RPMI7951 (cell line): ENCODE measurements at places on chromosomes 3 and 15. TPM values are rescaled to one million over a fixed set of nuclear protein-coding genes. Genes with fewer than 3 reads are reported as not detected.

Gene CAMKV
- not detected in 2 replicates for total RNA-seq

Gene MGLL
- 42.0 and 48.4 TPM in 2 replicates for total RNA-seq

Gene RLBP1
- not detected in 2 replicates for total RNA-seq

Gene GOLGA8G
- not detected in 2 replicates for total RNA-seq

Gene FOXB1
- not detected in 2 replicates for total RNA-seq

Gene CSTA
- total RNA-seq: 0.72 and 0.78 TPM in 2 replicates

Gene ADCY5
- 0.10 TPM in 1 of 2 replicates, not detected in the other for total RNA-seq

Gene SH3GL3
- 0.24 TPM in 1 of 2 replicates, not detected in the other for total RNA-seq

Gene DISP2
- 0.24 and 0.59 TPM in 2 replicates for total RNA-seq

Gene PLA2G4D
- not detected in 2 replicates for total RNA-seq

Gene CCDC54
- not detected in 2 replicates for total RNA-seq

Gene AADACL2
- not detected in 2 replicates for total RNA-seq

Gene ZBED2
- not detected in 2 replicates for total RNA-seq

Gene GALNT15
- total RNA-seq: 0.12 TPM in 1 of 2 replicates, not detected in the other

Gene EIF4E3
- 1.6 and 1.7 TPM in 2 replicates for total RNA-seq

Gene TMEM266
- not detected in 2 replicates for total RNA-seq

Gene ST3GAL6
- 8.6 and 10.5 TPM in 2 replicates for total RNA-seq

Gene PXYLP1
- 13.8 and 18.7 TPM in 2 replicates for total RNA-seq

Gene ANKUB1
- total RNA-seq: 0.12 TPM in 1 of 2 replicates, not detected in the other

Gene IQCF5
- not detected in 2 replicates for total RNA-seq

Gene GABRB3
- total RNA-seq: 0.12 TPM in 1 of 2 replicates, not detected in the other

DNA sequence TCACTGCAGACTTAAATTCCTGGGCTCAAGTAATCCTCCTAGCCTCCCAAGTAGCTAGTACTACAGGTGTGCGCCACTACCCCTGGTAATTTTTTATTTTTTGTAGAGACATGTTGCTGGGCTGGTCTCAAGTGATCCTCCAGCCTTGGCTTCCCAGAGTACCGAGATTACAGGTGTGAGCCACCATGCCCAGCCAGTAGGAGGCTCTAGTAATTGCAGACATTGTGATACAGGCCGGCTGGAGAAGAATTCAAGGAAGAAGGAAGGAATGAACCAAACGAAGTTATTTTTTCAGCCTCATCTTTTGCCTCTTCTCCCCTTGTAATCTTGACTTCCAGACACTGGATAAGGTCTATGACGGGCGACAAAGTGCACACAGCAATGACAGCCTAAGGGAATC, 3.2 kb upstream of the PPP4R2 start:
- no peak for DNase-seq

- no peak for DNase-seq
These were observed 81.2 kb downstream of the TLE3 start for GRCh38 chr15:70016511-70016994.

DNA sequence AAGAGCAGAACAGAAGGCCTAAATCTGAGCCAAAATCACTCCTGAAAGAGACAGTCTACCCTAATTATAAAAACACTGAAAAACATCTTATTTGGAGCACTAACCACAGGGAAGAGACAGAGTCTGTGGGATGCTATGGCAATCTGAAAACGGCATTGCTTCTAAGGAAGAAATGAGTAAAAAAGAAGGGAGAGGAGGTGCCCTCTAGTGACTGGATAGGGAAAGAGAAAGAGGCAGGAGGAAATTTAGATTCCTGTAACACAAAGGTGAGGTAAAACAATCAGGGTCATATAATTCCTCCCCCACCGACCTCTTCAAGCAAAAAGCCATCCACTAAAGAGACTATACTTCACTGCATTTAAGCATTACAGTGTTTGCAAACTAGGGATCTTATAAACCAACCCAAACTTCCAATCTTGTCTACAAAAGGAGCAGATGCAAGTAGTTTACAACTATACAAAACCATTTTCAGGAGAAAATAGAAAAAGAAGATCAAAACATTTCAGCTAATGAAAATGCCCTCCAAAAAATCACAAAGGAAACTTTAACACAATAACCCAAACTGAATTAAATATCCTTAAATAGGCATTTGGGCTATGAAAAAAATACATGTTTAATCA, 32.6 kb downstream of the HACD2 start:
- peak; percentile 14 for DNase-seq

DNA sequence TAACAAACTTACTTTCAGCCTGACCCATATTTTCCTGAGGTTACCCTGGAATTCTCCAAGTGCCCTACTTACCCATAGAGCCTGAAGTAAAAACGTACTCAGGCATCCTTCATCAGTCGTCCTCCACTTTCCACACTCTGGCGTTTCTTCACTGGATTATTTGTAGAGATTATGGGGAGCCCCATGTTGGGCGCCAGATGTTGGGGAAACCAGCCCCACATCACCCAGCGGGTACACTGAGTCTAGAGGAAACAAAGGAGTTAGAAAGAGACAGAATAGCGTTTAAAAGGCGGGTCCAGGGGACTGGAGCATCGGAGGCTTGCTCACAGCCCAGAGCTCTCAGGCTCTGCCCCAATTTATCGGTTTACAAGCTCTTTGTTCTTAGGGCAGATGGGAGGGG, 9.7 kb upstream of the SLC28A2 start:
- DNase-seq: peak; percentile 15

GRCh38 chr15:79091204-79091867, 756 bp upstream of the RASGRF1 start:
- DNase-seq: peak; percentile 33

GRCh38 chr3:40518067-40518466, 6.7 kb upstream of the ZNF621 start:
- DNase-seq: no peak

DNA sequence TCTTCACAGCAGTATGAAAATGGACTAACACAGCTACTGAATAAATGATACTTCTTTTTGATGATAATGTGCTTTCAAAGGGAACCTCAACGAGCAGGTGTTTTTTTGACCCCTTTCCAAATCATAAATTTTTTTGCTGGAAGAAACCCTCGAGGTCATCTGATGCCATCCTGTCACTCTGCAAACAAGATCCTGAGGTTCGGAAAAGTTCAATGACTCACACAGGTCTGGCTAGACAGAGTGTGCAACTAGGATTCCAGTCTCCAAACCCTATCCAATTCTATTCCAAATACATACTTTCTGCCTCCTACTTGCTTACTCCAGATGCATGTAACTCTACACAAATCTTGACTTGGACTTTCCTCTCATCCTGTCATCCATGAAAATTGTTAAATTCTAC, 124.7 kb downstream of the NEDD4 start:
- peak; percentile 11 for DNase-seq

DNA sequence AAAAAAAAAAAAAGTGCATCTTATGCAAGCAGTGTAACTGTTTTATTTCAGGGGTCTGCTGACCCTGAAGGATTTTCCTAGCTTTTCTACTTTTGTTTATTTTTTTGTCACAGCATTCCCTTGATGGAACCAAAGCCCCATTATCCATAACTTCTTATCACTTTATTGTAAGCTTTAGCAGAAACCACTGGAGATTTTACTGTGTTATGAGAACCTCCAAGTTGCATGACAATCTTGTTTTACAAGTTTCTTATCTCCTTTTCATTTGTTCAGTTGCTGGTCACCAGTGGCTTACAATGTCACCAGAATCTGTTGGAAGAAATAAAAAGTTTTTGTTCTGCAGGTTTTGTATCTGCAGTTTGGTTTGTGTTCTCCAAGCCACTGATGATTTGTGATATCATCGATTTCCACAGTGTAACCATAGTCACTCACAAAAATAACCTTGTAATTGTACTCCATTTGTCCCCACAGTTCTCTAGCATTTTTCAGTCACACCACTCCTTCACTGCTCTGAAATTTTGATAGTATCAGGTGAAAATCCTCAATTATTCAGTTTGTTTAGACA, 660.0 kb downstream of the RBMS3 start:
- DNase-seq: no peak

DNA sequence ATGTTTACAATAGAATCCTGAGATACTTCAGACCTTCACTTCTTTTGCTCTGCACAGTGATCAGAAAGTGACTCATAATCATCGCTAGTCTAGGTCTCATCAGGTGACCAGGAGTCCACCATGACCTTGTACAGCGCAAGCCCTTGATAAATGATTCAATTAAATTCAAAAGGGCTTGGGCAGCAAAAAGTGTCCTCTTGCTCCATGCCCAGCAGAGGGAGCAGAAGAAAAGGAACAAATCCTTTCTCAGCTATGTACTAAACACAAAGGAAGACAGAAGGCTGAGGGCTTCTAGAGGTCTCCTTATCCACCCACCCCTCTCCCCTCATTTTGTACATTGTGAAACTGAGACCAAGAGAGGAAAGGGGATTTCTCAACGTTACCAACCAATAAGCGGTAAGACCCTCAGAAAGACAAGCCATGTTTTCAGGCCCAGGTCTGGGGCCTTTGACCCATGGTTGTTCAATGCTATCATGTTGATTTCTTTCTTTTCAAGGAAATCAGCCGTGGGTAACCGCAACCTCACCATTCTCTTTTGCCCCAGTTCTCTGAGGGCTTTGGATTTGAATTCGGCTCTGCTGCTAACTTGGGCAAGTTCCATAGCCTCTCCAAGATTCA, 74.8 kb downstream of the AQP9 start:
- DNase-seq: peak; percentile 64

- no peak for DNase-seq
These were observed 43.8 kb downstream of the SPATA16 start for GRCh38 chr3:173096994-173097785.

GRCh38 chr3:14794435-14794834, 24.3 kb upstream of the FGD5 start:
- DNase-seq: no peak

DNA sequence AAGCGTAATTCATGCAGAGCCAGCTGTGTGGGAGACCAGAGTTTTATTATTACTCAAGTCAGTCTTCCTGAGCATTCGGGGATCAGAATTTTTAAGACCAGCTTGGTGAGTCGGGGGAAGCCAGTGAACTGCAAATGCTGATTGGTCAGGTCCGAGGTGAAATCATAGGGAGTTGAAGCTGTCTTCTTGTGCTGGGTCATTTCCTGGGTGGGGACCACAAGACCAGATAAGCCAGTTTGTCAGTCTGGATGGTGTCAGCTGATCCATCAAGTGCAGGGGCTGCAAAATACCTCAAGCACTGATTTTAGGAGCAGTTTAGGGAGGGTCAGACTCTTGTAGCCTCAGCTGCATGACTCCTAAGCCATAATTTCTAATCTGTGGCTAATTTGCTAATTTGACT, 228.1 kb upstream of the ATP10A start:
- no peak for DNase-seq

DNA sequence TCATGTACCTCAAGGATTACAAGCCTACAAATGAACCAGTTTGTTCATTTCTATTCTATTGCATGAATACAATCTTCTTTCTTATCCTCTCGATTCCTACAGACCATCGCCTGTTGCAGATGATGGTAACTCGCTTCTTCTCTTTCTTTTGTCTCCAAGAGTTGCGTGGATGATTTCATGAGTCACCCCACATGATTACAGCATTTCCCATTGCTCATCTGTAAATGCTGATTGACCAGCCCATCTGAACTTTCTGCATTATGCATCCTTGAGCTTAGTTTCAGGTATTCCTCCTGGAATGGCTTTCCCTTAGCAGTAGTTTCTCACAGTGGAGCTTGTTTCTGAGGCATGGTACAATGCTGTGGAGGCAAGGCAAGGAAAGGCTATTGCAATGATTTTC, 109.6 kb upstream of the TOPAZ1 start:
- DNase-seq: peak; percentile 28

- no peak for DNase-seq
These were observed 44.2 kb downstream of the SETD5 start for GRCh38 chr3:9441501-9442221.

DNA sequence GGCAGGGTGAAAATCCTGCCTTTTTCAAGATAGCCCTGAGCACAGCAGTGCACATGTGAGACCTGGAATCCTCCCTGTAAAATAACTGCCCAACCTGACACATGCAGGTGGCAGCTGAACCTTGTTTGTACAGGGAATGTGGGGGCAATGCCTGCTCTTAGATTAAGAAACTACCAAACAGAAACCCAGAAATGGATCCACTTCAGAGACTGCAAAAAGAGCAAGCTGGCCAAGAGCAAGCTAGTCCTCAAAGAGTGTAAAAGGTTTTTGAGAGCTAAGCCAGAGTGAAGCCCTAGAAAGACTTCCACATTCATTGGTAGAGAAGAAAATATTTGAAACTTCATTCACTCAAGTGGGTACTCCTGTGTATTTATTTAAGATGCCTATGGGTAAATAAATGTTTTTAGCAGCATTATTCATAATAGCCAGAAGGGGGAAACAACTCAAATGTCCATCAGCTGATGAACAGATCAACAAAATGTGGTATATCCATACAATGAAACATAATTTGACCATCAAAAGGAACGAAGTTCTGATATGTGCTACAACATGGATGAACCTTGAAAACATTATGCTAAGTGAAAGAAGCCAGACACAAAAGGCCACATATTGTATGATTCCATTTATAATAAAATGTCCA, 96.0 kb upstream of the TSC22D2 start:
- no peak for DNase-seq

- DNase-seq: peak; percentile 94
These were observed 25.6 kb upstream of the CCDC50 start for GRCh38 chr3:191303596-191303995.

- DNase-seq: no peak
These were observed 4.9 kb upstream of the CHRNA3 start for GRCh38 chr15:78625606-78626280.

DNA sequence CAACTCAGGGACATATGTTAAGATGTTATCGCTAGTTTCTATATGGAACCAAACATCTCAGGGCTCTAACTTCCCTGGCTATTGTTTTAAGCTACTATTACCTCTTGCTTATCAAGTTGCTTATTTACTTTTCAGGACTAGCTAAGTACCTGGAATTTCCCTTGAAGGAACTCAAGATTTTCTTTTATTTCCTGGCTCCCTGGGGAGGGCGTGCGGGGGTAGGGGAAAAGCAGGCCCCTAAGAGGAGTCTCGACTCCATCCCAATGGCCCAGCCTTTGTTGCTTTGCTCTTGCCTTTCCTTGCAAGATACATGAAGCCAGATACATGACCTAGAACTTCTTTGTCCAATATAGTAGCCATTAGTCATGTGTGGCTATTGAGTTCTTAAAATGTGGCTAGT, 76.9 kb upstream of the STXBP5L start:
- no peak for DNase-seq

- no peak for DNase-seq
These were observed 240.6 kb upstream of the TOPAZ1 start for GRCh38 chr3:44001072-44001471.

GRCh38 chr15:33310481-33311311, at the start of gene RYR3:
RYR3 (plus strand) TSS chr15:33310967; CDS start chr15:33311046, 79 bp downstream.
- DNase-seq: no peak

DNA sequence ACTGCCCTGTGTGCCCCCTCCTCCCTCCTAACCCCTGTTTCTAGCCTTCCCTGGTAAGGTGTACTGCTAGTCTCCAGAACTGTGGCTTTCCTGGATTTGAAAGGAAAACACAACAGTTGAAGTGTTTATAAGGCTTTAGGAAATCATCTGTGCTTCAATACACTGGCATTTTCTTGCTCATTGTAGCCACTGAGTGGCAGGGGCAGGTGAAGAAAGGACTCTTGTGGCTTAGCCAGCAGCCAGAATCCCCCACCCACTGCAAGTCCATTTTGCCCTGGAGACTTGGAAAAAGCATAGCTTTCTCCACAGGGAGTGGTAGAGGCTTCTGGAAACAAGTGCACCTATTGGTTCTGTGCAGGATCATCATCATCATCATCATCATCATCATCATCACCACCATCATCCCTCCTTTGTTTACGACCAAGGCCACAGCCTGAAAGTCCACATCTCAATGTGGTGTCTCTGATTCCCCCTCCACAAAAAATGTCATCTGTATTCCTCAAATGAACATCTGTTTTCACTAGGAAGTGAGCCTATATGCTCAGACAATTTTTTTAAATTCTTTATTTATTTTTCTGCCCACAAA, 33.4 kb downstream of the AQP9 start:
- no peak for DNase-seq

GRCh38 chr3:139332092-139332491, 11.7 kb upstream of the MRPS22 start:
- no peak for DNase-seq

GRCh38 chr3:16326724-16327349, 61.8 kb downstream of the OXNAD1 start:
- DNase-seq: no peak
